Uterus (tissue), 4 donors: ENCODE measurements at places on chromosomes 1 and 21. TPM values are rescaled to one million over a fixed set of nuclear protein-coding genes. Genes with fewer than 3 reads are reported as not detected.

Gene SPRR2E
- total RNA-seq, result not detected

DNA sequence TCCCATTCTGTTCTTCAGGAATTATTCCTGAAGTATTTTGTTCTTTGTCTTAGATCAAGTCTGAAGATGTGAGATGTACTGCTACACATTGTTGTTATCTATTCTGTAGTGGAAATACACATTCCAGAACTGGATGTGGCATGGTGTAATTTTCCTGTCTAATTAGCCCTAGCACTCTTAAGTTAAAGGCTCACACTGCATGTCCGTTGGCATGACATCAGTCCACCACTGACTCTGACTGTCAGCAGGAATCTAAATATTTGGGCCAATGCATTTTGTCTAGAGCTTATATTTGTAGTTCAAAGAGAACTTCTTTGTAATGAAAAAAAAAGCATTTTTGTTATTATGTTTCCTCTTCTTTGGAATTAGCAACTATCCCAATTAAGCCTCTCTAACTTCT is 201.0 kb downstream of the S1PR1 start:
- DNase-seq, result no peak
- no peaks in the 10 kb centered on the region for H3K27me3 ChIP-seq
- no peaks in the 10 kb centered on the region for H3K36me3 ChIP-seq
- H3K4me3 ChIP-seq, result no peak overlapping the region

Gene CHI3L2
- total RNA-seq, result not detected

DNA sequence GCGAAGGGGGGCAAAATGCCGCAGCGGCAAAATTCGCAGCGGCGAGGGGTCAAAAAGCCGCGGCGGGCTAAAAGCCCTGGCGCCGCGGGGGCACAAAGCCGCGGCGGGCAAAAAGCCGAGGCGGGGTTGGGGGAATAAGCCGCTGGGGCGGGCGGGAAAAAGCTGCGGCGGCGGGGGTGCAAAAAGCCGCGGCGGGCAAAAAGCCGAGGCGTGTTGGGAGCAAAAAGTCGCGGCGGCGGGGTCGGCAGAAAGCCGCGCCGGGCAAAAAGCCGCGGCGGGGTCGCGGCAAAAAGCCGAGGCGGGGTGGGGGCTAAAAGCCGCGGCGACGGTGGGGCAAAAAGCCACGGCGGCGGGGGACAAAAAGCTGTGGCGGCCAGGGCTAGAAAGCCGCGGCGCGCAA is 3902.5 kb downstream of the SRGAP2C start:
- H3K27ac ChIP-seq, result no peak overlapping the region
- no peaks in the 10 kb centered on the region for H3K27me3 ChIP-seq
- H3K36me3 ChIP-seq, result no peaks in the 10 kb centered on the region
- no peaks in the 10 kb centered on the region for H3K4me1 ChIP-seq
- no peak overlapping the region for H3K4me3 ChIP-seq

Gene RIMS3
- total RNA-seq, result 14.0 TPM

GRCh38 chr21:44969931-44970755 is 30.3 kb downstream of the SLX9 start:
- no peaks in the 10 kb centered on the region for H3K36me3 ChIP-seq
- peaks cover 8% of the 10 kb centered on the region for H3K4me1 ChIP-seq
- no peak for DNase-seq

- no peaks in the 10 kb centered on the region for H3K36me3 ChIP-seq
- peak; percentile 71 for DNase-seq
- peaks cover 14% of the 10 kb centered on the region for H3K4me1 ChIP-seq
- H3K27ac ChIP-seq, result peak overlapping the region; percentile 95
- peak overlapping the region; percentile 68 for H3K4me3 ChIP-seq
Measured at GRCh38 chr1:151165281-151165737, 393 bp downstream of the LYSMD1 start.

Gene OR2T2
- not detected for total RNA-seq
